Stimulated activated CD4-positive, alpha-beta T cell treated with anti-CD3 and anti-CD28 coated beads, Interleukin-2, amount 100 ng/mL, for 24 hours (primary cell): ENCODE measurements at places on chromosomes 12 and 14.

- no peak for DNase-seq
These were observed 143.9 kb downstream of the SYNE2 start for GRCh38 chr14:63996625-63997220.

- DNase-seq: no peak
These were observed 200.0 kb downstream of the GLT1D1 start for GRCh38 chr12:129053232-129053631.

GRCh38 chr12:18414671-18415070 lies 153.4 kb downstream of the PIK3C2G start:
- DNase-seq: no peak

DNA sequence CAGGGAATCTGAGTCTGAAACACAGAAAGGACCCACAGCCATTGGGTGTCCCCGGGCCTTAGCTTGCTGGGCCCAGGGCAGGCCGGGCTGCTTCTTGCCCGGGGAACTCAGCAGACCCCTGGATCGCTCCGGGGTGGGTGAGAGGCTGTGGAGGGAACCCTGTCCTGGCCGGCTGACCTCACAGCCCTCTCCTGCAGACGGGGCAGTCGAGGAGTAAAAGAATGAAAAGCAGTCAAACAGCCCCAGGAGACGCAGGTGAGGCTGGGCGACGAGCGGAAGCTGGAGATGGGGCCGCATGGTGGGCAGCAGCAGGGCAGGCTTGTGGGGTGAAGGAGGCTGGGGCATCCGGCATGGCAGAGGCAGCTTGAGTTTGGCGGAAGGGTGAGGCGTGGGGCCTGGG lies 57.0 kb downstream of the KIF26A start:
- DNase-seq: no peak

GRCh38 chr14:23431486-23431885 lies 4.0 kb downstream of the MYH7 start:
- no peak for DNase-seq

GRCh38 chr12:132717531-132718387 lies 7.1 kb downstream of the PGAM5 start:
- DNase-seq: no peak

- DNase-seq: no peak
These were observed 6.2 kb downstream of the RERG start for GRCh38 chr12:15214851-15215601.

- no peak for DNase-seq
These were observed 145.5 kb downstream of the SLC6A15 start for GRCh38 chr12:84767079-84767478.

GRCh38 chr12:68521848-68522502 lies 88.7 kb upstream of the RAP1B start:
- no peak for DNase-seq

- DNase-seq: no peak
These were observed 8.3 kb downstream of the TNFAIP2 start for GRCh38 chr14:103131580-103131979.

- DNase-seq: peak; percentile 37
These were observed 95.9 kb upstream of the PPP2R5C start for GRCh38 chr14:101665478-101666078.

- DNase-seq: no peak
These were observed 27.5 kb downstream of the WIF1 start for GRCh38 chr12:65093606-65094005.

DNA sequence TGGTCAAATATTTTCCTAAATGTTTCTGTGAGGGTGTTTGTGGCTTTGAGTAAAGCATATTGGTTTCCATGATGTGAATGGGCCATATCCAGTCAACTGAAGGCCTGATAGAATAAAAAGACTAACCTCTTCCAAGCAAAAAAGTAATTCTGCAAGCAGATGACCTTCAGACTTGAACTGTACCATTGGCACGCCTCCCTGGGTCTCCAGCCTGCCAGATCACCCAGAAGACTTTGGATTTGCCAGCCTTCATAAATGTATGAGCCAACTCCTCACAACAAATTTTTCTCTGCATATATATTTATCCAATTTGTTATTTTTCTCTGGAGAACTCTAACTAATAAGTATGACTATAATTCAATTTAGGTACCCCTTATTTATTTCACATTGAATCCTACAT lies 190.3 kb downstream of the KIF21A start:
- DNase-seq: no peak

GRCh38 chr12:118061873-118062843 lies 1.2 kb upstream of the WSB2 start:
- DNase-seq: peak; percentile 25

- DNase-seq: no peak
These were observed 85.9 kb upstream of the NCOR2 start for GRCh38 chr12:124653169-124653931.

DNA sequence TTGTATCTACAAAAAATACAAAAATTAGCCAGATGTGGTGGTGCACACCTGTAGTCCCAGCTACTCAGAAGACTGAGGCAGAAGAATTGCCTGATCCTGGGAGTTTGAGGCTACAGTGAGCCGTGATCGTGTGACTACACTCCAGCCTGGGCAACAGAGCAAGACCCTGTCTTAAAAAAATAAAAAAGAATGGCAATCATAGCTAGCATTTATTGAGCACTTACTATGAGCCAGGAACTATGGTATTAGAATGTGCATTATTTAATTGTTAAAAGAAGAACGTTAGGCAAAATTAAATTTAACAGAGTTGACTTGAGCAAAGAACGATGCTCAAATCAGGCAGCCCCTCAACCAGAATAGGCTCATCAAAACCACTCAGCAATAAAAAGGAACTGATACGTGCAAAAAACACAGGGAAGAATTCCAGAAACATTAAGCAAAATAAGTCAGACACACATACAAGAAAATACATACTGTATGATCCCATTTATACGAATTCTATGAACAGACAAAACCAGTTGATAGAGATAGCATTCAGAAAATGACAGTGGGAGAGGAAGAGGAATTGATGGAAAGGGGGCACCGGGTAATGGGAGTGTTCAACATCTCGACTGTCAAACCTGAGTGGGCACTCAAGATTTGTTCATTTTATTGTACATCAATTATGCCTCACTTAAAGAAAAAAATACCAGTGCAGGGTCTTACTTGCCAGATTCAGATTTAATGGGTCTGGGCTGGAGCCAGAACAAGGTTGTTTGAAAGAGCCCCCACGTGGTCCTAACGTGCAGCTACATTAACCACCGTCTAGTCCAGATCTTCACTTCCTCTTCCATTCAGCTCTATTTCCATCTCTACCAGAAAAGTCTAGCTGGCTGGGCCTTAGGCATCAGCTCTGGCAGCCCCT lies 8.0 kb downstream of the SCNN1A start:
- peak; percentile 38 for DNase-seq

DNA sequence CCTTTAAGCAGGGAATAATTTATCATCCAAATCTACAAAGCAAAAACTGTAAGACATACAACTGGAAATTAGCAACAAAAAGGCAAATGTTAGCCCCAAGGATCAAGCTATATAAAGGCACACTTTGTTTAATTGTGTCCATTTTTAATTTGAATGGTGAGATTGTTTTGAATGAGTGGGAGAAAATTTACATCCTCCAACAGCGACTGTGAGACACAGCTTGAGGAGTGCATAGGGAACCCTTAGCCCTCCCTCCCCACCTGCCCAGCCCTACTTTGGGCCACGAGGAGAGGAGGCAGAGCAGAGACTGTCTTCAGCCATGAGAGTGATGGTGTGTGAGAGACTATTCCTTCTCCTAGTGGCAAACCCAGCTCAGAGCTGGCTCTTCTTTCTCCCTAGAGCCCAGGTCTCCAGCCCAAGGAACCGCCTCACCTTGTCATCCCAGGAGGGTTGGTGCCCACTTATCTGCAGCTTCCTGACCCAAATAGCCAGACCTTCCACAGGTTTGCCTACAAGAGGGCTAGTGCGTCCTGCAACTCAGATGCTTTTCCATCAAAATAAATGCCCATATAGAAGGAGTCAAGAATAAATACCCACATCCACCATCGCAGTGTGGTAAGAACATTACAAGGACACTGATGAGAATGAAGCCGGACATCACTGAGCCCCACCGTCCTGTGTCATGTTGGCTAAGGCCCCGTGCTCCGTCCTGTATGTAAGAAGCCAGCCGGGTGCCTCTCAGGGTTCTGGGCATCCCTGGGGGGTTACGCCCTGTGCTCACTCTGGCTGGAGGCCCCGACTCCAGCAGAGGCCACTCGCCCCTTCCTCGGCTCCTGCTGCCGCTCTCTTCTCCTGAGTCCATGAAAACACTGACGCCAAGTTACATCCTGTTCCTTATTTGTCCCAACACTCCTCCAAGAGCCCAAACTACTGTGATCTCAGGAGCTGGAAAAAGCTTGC lies 36.4 kb upstream of the C14orf180 start:
- DNase-seq: no peak

DNA sequence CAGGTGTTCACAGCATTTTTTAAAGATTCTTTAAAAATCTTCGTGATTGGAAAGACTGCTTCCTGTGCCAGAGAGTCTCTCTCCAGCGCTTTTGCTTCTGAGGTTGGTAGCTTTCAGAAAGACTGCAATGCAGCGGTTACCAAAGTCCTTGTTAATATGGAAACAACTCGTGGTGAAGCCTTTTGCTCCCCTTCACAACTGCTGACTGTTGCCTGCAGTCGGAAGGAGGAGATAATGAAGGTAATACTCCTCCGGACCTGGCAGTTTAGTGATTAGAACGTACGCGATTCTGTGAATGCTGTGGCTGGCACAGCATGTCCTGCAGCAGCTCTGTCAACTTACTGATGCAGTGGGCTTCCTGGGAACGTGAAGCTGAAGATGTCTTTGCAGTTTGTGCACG lies 50.9 kb downstream of the TRAF3 start:
- no peak for DNase-seq

DNA sequence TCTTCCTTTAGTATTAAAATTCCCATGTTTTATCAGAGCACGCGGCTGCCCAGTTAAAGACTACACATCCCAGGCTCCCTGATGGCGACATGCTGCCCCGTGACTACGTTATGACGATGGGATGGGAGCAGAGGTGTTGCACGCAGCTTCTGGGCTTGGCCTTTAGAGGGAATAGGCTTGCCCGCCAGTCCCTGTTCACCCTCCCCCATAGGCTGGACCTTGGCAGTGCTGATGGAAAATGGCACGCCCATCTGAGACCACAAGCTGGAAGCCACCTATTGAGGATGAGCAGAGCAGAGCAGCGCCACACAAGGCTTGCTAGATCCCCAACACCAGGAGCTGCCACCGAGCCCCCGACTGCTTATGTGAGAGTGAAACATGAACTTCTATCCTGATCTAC lies 24.7 kb downstream of the TTC7B start:
- no peak for DNase-seq

DNA sequence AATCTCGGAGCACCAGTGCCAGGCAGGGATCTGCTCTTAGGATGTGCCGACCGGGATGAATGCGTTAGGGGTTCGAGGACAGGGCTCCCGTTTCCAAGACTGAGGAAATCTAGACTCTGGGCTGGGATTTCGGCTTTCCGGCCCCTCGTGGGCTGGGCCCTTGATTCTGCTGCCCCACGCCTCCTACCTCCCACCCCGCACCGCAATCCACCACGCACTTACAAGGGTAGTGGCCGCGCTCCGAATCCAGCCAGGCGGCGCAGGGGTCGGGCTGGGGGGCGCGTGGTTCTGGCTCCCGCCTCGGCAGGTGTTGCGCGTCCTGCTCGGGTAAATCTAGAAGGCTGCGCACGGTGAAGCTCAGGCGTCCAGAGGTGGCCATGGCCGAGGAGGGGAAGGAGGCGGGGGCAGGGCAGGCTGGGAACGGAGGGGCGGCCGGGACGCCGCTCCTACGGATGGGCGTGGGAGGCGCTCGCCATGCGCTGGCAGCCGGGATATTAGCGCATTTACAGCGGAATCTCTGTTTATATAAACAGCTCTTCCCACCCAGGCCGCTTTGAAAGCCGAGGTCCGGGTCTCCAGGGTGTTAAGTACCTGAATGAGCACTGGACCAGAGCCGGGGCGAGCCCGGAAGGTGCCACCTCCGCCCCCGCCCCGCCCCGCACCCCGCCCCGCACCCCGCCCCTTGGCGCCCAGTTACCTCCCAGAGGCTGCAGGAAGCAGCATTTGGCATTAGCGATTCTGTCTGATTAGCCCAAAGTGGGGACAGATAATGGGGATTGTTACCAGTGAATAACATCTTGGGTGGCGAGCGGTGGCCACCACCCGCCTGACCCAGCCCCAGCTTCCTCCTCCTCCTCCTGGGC lies at the start of gene NKX2-8:
Gene NKX2-8, minus strand, starts transcription at position 604 of the 863 bp plus-strand sequence. Its CDS starts 225 bp downstream, at position 379.
- no peak for DNase-seq

GRCh38 chr12:87305481-87305880 lies 723.7 kb downstream of the C12orf50 start:
- DNase-seq: no peak

DNA sequence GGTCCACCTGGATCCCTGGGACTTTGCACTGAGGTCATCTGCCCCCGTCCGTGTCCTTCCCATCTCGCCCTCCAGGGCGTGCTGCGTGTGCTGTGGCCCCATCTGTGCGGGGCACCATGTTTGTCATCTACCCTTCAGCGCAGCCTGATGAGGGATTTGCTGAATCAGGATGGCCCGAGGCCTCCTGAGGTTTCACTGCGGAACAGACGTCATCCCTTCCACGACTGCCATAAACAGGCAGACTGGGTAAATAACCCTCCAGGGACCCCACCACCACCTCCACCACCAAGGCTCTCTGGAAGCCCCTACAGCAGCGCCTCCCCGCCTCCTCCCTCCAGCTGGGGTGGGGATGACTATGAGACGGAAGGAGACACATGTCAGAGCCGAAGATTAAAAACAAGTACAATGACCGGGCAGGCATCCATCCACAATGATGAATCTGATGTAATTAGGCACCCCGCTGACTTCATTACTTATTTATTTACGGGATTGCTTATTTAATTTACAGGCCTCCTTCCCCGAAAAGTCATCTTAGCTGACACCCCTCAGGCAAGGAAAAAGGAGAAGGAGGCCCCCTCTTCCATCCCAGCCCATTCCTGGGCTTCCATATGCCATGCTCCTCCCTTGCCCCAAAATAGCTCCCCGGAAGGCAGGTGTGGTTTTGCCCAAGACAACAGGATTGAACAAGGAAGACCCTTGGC lies 39.4 kb downstream of the NCOR2 start:
- no peak for DNase-seq

DNA sequence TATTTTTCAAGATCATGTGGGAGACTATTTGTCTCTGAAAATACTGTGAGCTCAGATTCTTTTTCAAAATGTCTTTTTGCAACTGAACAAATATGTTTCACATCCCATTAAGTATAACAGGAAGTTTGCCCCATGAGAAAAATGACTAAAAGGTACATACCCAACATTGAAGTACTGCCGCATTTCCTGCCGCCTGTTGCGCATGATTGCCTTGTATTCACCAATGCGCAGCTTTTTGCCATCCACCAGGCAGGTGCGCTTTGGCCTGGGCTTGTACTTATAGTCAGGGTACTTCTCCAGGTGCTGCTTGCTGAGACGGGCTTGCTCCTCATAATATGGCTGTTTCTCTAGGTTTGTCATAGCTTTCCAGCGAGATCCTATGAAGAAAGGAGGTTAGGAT lies 413.2 kb downstream of the SOX5 start:
- no peak for DNase-seq

- peak; percentile 35 for DNase-seq
These were observed 823 bp downstream of the ATG2B start for GRCh38 chr14:96362071-96362964.

GRCh38 chr12:63805704-63806672 lies 26.3 kb downstream of the RXYLT1 start:
- DNase-seq: no peak
